ENCODE measurements at places on chromosomes 7 and 10.

DNA sequence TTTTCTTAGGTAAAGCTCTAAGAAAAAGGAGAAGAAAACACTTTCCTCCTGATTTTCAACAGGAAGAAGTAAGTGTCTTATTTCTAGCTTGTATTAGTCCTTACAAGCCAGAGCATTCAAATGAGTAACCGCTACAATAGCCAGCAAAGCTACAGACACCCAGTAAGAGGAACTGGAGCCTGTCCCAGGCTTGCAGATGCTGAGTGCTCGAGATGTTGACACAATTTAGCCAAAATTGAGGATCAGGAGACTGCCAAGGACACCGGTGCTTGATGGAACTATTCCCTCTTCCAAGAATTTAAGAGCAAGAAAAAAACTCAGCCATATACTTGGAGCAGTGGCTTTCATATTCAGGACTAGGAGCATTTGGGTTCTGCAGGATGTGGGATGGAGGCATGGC is 149.3 kb upstream of the DPP6 start:
- DNase-seq: no peak

DNA sequence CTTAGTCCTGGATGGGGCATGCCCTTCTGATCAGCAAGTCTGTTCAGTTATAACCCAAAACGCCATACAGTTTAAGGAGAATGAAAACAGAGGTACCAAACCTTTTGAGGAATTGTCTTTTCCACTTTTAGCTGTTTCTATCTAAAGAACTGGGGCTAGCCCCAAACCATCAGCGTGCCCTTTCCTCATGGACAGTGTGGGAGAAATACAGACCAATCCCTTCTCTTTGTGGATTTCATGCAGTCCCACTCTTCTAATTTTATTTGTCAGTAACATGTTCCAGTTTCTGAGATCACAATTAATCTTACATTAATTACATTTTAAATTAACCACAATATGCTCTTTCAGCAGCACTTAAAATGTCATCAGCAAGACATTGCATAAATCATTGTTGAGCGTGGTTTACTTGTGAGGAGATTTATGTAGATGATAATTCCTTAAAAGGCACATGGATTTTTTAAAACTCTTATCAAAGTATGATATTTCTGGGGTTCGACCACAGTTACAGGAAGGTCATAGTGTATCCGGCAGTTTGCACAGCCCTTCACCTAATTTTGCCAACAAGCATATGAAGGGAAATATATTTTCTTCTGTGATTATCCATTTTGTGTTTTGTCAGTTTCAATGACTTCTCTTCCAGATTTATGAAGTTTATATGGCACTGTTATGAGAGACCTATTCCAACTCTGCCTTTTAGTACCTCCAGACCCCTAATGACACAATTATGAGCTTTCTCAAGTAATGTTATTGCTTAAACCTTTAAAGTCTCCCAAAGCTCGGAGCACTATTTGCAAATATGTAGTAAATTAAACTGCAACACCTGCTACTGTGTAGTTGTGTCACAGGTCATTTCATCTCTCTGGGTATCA is 868.4 kb upstream of the C7orf33 start:
- no peak for DNase-seq

- peak; percentile 32 for DNase-seq
Observed at GRCh38 chr10:91220954-91221675, 652 bp downstream of the PCGF5 start.

DNA sequence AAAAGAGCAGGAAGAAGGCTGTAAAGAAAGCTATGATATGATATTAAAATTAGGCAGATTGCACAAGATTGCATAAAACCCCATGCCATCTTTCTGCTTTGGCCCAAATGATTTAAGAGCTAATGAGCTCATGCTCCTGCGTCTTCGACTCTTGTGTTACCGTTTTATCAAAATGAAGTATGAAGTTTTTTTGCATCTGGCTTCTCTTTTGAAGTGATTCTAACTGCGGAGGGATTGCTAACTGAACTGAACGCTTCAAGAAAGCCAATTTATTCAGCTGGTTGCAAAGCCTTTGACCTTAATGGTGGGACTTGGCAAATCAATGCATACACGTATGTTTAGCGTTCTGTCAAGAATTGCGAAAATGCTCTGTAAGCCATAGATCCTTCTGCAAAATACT is 282.9 kb downstream of the TWIST1 start:
- no peak for DNase-seq

GRCh38 chr7:35249537-35249907 is 4.4 kb downstream of the TBX20 start:
- no peak for DNase-seq

DNA sequence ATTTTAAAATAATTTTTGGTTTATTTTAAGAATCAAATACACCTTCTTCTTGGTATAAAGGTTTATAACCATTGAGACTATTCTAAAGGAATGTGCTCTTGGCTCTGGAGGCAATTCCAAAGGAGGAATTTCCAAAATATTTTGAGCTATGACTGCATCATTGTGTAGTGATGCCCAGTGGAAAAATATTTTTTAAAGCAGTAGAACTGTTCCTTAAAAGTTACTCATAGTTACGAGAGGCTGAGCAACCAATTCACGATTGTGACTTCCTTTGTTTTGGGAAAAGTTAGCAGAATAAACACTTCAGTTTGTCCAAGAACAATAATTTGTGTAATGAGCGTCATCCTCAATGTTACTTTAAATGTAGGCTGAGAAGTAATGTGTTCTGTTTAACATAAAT is 233.6 kb downstream of the BAMBI start:
- DNase-seq: no peak

GRCh38 chr7:157467496-157468212 is 130.8 kb downstream of the DNAJB6 start:
- DNase-seq: no peak

- no peak for DNase-seq
Observed at GRCh38 chr7:50553973-50554372, 11.2 kb downstream of the DDC start.

DNA sequence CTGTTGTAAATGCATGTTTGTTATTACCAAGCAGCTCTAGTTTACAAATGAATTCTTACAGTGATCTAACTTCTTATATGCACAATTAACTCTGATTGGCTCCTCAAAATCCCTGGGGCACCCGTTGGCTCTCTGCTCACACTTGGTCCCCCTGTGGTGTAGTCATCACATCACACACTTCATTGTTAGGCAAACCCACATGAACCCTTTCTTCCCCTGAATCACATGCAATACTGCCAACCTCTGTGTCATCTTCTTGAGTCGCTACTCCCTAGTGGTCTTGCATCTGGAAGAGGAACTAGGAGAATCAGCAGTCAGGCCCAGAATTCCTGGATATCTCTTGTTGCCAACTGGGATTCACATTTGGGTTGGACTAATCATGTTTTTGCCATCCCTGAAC is 73.1 kb downstream of the CD36 start:
- no peak for DNase-seq

DNA sequence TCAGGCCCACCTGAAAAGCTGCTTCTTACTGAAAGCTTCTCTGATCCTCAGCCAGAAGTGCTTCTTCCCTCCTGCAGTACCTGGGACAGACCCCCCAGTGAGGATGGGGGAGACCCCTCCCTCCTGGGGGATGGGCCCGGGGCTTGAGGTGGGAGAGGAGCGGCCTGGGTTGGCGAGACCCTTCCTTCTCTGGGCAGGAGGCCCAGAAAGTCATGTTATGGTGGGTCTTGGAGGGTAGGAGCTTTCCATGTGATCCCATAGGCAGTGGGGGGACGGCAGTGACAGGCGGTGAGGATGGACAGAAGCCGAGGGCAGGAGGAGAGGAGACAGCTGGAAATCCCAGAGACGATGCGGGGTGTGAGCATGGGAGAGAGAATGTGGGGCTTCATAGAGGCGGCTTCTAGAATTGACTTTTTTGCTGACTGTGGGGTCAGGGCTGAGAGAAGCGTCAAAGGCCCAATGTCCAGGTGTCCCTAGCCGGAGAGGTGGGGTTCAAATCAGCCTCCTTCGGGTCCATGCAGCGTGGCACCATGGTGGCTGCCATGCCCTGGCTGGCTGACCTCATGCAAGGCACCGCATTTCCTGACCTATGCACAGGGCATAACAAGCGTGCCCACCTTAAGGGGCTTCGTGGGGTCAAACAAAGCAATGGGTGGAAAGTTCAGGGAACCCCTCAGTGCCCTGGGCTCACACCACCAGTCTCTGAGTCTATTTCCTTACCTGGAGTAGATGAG is 154.0 kb downstream of the UBE2H start:
- no peak for DNase-seq

DNA sequence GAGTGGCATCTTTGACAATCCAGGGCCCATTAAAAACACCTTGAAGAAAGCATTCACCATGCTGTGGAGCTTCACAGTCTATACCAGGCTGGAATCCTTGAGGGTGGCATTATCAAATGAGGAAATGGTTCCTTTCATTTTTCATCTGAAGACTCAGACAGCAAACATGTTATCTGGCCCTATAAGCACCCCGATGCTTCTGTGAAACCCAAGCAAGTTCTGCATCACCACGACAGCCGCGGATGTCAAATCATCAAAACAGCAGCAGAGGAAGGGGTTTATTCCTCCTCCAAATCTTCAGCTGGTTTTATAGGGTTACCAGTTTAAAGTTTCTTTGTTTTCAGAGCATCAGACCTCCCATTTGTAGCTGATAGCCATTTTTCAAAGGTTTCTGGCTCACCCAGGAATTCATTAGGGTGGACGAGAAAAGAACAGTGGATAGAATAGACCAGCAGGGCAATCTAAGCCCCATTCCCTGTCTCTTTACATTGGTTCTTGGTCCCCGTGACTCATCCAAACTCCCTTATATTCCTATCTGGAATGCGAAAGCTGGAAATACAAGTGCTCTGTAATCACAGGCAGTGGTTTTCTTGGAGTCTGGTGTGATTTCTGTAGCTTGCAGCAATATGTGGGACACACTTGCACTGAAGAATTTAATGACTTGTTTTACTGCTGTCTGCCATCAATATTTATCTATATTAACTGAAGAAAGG is 217.9 kb downstream of the SKAP2 start:
- DNase-seq: no peak

DNA sequence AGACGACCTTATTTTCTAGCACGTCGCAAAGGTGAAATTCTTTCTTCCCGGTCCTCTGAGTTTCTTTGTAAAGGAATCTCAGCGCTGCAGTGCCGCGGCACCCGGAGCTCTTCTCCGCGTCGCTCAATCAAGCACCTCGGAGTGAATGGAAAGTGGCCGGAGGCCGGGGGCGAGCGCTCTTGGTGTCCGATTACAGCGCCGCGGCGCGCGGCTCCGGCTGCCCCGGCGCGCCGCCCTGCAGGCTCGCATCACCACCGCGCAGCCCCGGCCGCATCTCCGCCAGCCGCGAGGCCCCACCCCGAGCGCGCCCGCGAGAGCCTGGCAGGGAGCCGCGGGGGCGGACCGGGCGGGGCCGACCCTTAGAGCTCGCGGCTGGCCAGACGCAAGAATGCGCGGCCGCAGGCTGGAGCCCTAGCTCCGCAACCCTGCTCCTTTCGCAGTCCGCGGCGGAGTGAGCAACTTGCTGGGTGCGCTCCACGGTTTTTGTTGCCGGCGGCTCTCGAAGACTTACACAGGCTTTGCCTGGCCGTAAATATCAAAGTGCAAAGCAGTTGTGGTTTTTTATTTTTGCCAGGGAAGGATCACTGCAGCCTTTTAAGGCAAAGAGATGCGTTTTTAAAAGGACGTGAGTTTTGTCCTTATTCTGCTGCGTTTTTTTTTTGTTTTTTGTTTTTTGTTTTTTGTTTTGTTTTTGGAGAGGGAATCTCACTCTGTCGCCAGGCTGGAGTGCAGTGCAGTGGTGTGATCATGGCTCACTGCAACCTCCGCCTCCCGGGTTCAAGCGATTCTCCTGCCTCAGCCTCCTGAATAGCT is at the start of gene SEMA3C:
Gene SEMA3C, minus strand, starts transcription at position 143 of the 813 bp plus-strand sequence. CDS start 2,270 bp downstream, outside the sequence.
- DNase-seq: peak; percentile 8

DNA sequence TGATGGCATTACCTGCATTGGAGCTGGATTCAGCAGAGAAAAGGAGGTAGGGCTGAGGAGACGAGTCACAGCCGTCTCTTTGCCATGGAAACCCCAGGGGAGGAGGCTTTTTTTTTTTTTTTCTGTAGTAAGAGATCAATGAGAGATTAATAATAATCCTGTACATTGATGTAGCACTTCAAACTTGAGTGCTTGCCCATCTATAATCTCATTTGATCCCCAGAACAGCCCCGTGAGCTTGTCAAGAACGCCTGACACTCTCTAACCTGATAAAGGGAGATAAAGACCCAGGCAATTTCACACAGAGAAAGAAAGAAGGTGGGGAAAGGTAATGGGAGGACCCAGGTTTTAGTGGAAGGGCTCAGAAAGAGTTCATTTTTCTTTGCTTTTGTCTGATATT is 195.2 kb upstream of the FOXK1 start:
- DNase-seq: no peak

DNA sequence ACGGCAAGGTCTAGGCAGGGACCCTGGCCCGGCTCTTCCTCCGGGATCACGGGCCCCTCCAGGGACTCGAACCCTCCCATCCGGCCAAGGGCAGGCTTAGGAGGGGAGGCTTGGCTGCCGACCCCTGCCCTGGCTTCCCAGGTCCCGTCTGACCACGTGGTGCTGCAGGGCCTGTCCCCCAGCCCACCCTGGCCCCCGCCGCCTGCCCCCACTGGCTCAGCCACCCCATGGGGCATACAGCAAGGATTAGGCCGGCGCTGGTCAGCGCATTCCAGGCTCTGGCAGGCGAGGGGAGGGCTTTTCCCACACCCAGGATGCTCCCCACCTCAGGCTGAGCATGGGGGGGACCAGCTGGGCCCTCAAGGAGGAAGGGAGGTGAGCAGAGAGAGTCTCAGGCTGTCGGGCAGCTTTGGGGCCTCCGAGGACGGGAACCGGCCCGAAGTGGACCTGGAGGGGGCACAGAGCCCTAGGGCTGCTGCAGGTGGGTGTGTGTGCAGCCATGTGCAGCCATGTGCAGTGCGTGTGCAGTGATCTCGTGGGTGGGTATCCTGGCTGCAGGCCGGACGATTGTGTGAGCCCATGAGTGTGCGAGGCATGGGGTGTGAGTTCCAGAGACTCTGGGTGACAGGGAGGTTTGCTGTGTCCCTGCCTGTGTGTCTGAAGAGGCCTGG is 713 bp upstream of the GRIFIN start:
- no peak for DNase-seq

DNA sequence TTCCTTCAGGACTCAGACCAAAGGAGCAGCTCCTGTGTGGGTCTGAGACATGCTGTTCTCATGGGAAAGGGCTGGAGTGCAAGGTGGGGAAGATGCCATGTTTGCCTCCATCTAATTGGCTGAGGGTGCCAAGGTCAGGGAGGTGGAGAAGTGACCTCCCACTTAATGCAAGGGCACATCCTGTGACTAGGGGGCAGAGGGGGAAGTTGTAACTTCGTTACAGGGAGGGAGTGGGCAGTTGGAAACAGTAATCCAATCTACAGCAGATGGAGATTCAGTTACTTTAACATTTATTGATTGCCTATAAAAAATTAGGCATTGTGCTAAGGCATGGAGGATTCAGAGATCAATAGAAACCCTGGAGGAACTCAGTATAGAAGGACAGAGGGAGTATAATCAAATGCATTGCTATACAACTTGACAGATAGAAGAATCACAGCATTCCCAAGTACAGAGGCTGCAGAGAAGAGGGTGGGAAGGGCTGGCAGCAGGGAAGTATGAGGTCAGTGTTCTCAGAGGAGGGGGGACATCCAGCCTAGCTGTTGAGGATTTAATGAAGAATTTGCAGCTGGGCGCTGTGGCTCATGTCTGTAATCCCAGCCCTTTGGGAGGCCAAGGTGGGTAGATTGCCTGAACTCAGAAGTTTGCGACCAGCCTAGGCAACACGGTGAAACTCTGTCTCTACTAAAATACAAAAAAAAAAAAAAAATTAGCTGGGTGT is 75.9 kb downstream of the CCNY start:
- no peak for DNase-seq

GRCh38 chr10:105706281-105707026 is 1065.4 kb downstream of the SORCS3 start:
- no peak for DNase-seq

Data from activated naive CD4-positive, alpha-beta T cell treated with anti-CD3 and anti-CD28 coated beads for 36 hours (primary cell).